ENCODE measurements at places on chromosomes 5 and 9.

- DNase-seq = no peak
Observed at GRCh38 chr9:16559418-16560188, 310.9 kb downstream of the BNC2 start.

DNA sequence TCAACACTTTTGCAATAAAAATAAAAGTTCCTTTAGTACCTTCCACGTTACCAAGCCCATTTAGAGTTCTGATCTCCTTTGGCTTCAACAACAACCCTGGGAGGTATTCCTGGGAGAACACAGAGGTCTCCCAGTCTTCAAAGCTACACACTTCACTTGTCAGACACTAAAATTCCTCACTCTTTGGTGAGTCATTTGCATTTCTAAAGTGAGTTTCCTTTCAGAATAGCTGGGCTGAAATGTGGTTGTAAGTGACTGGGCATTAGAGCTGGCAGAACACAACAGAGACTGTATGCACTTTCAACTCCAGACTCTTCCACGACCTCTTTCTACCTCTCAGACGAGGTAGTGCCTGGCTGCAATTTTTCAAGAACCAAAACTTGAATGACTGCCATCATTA lies 11.5 kb upstream of the F2RL1 start:
- no peak for DNase-seq

DNA sequence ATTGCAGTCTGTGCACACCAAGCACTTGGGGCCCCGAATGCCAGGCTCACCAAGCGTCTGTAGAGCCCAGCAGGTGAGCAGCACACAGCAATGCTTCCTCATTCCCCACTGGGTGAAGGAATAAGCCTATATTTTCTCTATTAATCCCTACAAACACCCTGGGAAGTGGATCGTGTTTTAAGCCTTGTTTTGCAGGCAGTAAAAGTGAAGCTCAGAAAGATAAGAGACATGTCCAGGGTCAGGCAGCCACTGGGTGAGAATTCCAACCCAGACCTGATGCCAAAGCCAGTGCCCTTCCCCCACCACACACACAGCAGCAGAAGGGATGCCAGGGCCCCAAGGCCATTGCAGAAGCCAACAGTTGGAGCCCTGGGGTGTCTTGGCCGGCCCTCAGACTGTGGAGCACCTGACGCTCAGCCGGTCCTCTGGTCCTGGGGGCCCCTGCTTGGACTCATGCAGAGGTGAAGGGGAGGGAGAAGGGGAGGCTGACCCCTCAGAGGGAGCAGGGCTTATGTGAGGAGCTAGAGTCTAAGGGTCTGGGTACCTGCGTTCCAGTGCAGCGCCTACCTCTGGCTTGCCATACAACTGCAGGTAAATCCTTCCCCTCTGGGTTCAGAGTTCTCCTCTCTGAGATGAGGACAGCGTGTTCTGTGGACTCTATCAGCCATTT lies 26.3 kb upstream of the SYNPO start:
- DNase-seq = no peak

DNA sequence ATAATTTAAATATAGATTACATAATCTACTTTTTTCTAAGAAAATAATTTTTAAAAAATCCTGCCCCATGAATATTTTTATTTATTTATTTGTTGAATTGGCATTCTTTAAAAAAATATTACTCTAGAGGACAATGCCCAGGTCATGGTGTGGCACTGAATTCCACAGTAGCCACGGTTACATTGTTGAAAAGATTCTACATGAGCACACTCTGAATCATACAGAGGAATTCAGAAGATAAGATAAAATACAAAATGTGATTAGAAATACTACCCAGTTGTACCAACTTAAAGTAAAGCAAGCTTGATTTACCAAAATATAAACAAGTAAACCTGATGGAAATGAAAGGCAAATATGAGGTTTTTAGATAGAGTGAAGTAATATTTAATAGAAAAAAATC lies 183.7 kb downstream of the HCN1 start:
- DNase-seq = no peak

GRCh38 chr9:106503759-106504158 lies 359.2 kb upstream of the ZNF462 start:
- DNase-seq = no peak
